Brain microvascular endothelial cell (primary cell): ENCODE measurements at places on chromosomes 12 and 14.
A peak's percentile ranks its signal among the peaks of the same experiment; 100 is the strongest.

DNA sequence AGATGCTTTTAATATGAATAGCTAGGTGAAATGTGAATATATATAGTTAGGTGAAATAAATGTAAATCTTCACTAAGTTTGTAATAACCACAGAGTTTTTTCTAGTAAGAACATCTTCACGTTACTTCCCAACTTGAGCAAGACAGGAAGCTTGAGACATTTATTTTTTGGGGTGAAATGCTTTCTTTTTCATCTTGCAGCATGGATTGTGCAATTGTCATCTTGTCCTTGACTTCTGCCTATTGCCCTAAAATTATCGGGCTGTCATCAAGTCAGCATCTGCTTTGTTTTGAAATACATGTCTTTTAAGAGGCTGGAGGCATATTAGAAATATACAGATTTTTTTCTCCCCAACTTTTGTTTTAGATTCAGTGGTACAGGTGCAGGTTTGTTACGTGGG is 433.9 kb downstream of the PCNX1 start:
- no peak for DNase-seq

- no peak for DNase-seq
Observed at GRCh38 chr14:69506241-69506595, 21.7 kb downstream of the PLEKHD1 start.

DNA sequence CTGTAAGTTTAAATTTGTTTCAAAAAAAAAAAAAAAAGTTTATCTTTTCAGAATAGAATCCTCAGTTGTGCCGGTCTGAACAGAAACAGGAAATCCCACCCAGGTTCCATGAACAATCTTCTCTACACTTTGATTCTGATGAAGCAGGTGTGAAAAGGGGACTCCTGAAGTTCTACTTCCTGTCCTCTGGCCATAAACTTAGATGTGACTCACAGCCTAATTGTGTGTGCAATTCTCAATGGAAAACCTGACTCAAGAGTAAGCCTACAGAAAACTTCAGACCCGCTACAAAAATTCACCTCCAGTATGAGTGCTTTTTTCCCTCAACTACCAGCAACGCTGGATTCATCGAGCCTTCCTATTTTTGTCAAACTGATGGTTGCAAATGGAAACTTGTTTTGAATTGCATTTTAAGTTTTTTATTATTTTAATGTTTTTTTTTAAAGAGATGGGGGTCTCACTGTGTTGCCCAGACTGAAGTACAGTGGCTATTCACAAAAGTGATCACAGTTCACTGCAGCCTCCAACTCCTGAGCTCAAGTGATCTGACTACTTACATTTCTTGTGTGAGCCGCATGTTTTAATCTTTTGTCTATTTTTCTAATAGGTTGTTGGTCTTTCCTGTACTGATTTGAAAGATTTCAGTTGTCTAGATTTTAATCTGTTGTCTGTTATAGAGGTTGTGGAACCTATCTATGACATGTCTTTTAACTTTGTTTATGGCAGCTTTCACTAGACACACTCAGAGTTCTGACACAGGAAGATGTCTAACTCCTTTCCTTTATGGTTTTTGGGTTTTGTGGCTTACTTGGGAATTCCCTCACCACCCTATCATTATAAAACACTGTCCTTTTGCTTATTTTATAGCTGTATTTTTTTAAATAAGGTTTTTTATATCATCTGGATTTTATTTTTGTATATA is 37.6 kb downstream of the ATG14 start:
- DNase-seq, result no peak

- no peak for DNase-seq
Observed at GRCh38 chr12:20487519-20487918, 119.2 kb downstream of the PDE3A start.

GRCh38 chr14:95065411-95065810 is 91.9 kb downstream of the DICER1 start:
- no peak for DNase-seq

- DNase-seq, result no peak
Observed at GRCh38 chr14:29868000-29868399, 59.6 kb downstream of the PRKD1 start.

DNA sequence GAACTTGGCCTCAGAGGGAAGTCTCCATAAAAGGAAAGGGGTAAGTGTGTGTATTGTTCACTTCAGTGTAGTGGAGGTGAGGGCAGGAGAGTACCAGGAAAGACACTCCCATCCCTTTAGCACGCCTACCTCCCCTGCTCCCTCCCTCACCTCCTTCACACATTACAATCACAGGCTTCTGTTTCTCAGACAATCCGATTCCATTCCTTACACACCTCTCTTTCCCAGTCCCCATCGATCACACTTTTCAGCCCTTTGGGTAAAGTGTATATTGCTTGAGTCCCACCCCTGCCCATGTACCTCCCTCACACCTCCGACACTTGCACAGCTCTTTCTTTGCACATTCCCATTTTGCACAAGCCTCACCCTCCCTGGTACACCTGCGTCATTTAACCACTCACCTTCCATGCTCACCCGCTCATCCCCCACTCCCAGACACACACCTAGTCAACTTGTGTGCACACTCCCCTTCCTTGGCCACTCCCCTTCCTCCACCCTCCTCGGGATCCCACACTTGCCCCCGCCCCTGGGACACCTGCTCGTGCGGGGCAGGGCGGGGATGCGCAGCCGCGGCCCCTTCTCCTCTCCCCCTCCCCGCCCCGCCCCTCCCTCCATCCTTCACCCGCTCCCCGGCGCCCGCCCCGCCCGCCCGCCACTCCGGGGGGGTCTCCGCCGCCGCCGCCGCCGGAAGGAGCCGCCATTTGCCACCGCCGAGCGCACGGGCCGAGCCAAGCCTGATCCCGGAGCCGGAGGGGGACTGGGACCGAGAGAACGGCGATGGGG is at the start of gene MARCHF9:
Gene MARCHF9 (plus strand): TSS at position 693 of the 783 bp plus-strand sequence. CDS start 426 bp downstream, outside the sequence.
- no peak for DNase-seq

- DNase-seq, result no peak
Observed at GRCh38 chr12:130609966-130610365, 106.1 kb downstream of the RIMBP2 start.

DNA sequence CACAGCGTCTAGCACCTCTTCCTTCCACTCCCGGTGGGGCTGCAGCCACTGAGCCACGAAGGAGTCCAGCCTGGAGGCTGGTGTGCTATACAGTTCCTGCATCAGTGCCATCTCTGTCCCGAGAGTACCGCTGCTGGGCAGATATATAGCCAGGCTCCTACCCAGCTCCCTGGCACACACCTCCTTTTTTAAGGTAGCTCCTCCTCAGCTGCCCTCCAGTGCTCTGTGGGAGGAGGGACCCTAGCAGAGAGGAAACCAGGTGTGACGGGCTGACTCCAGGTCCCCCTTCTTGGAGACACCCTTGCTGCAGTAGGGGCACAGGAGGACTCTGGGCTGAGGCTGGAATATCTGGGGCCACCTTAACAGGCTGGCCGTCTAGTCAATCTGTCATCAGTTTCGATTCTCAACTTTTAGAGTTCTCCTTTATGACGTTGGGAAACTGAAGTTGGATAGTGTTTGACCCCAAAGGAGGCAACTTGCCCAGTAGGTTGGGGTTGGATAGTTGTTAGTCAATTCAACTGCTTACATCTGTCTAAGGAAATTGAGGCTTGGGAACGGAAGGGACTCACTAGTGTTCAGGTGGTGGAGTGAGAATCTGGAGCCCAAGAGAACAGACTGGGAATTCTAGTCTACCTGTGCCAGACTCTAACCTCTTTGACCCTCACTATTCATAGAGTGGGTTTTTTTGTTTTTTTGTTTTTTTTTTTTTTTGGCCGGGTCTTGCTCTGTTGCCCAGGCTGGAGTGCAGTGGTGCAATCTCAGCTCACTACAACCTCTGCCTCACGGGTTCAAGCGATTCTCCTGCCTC is at the start of gene OASL:
Gene OASL (minus strand): TSS at position 386 of the 808 bp plus-strand sequence. CDS start 275 bp downstream, at position 111.
- no peak for DNase-seq

DNA sequence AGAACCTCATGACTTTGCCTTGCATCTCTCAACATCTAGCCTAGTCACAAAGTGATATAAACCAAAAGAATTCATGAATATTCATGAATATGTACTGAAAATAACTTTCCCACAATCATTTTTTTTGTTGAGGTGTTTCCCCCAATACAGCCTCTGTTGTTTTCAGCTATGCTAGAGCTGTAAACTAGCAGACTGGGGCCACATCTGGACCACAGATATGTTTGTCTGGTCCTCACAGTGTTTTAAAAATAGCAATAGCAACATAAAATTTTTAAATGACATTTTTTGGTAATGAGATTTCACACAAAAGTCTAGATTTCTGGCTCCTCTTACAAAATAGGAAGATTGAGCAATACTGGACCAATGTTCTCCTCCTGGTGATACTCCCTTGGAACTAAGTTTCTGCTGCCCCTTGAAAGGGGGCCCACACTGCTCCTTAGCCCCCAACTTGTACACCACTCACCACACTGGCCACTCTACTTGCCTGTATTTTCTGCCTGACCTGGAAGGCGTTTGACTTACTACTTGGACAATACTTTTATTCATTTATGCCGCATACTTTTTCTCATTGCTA is 81.2 kb downstream of the BMP4 start:
- DNase-seq, result no peak

- no peak for DNase-seq
Observed at GRCh38 chr12:193261-193660, 20.7 kb downstream of the SLC6A12 start.

GRCh38 chr12:72586456-72586855 is 314.3 kb downstream of the TRHDE start:
- DNase-seq, result no peak

DNA sequence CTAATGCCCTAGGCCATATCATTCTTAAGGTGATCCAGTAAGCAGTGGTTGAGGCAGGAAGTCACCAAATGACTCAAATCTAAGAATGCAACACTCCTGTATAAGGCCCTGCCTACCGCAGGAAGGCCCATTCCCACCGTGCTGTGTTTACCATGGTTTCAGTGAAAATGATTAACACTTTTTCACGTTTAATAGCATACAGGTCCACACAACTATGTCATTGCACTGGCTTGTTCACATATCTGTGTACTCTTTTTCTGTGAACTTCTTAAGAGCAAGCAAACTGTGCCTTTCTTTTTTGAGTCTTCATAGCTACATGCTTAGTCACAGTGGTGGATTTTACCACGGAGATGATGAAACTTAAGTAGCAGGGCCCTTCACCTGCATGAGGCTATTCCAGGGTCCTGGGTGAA is 214.9 kb downstream of the CNTN1 start:
- DNase-seq, result peak; percentile 0

DNA sequence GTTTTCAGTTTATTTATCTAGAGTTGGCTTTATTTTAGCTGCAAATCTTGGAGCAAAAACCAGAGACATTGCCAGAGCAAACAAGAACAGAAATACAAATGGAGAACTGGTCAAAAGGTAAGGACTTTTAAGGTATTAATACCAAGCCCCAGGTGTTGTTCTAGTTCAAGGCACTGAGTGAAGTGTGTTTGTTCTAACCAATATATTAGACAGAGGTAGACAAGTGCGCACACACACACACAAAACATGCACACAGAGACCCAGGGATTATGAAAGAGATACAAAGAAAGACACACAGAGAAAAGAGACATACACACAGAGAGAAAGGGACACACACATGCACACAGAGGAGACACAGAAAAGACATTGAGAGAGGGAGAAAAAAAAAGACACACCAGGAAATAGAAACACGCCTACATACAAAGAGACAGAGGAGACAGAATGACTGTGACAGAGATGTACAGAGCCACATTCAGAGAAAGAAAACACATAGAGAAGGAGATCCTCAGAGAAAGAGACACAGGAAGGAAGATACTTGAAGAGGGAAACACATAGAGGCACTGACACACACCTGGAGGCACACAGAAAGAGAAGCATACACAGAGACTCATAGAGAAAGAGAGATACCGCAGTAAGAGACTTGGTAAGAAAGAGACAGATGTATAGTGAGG is 50.2 kb downstream of the MIPOL1 start:
- no peak for DNase-seq

DNA sequence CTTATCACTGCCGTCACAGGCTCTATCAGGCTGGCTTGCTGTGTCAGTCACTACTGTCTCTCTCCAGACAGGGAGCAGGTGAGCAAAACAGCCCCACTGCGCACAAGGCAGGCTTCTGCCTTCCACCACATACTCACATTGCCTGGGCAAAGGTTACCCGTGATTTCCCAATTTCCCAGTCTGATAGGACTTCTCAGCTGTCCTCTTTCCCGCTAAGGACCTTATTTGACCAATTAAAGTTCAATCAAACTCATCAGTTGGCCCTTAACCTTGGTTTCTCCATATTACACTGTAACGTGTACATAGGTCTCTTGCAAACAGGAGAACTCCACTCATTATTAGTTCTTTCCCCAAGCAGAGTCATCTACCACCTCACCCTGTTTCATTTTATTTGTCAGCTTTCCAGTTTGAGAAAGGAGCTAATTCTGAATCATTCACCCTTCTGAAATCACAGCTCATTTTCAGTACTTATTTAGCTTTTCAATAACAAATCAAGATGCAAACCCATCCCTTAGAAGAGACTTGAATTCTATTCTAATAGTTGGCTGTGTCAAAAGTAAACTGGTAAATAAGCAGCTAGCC is 170.8 kb downstream of the ESR2 start:
- DNase-seq, result no peak

DNA sequence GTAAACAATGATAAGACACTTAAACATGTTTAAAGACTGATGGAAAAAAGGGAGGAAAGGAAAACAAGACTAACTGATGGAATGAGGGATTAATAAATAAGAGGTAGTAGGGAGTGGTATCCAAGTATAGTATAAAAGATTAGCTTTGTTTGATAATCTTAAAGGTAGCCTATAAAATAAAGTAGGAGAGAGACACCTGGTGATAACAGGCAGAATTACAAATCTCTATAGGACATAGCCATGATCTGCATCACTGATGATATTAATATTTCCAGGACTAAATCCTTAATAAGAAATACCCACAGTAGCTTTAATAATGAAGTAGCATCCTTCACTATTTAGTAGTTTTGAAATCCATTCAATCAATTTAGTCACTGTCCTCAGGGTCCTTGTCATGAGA is 30.4 kb downstream of the DLGAP5 start:
- no peak for DNase-seq

DNA sequence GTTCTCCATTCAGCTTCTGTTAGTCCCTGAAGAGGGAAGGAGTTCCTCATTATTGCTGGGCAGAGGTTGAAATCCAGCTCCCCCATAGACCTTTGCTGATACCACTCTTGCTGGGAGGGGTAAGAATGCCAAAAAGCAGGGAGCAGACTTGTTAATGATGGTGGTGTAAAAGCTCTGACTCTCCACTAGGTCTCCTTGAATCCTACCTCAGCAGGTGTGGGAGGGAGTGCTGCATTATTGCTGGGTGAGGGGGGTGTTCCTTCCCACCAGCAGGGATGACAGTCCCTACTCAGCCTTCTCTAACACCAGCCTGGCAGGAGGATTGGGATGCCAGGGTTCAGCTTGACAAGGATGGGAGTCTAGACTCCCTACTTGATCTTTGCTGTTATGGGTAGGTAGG is 185.8 kb upstream of the NOS1 start:
- DNase-seq, result no peak

GRCh38 chr12:69949311-69950002 is 124.4 kb downstream of the MYRFL start:
- no peak for DNase-seq

DNA sequence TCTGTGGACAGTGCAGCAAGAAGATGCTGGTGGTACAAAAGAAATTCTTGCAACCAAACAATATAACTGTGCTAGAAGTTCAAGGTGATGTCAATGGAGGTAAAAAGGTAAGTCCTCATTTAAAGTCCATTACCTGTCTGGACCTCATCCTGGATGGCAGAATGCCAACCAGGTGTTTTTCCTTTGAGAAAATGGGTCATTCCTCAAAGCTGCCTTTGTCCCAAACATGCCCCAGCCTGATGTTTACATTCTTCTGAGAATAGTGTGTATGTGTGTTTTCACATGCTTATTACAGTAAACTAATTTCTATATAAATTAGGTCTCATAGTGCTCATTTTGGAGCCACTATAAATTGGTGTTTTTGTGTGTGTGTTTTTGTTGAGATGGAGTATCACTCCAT is 24.9 kb downstream of the ACTR6 start:
- no peak for DNase-seq

- peak; percentile 73 for DNase-seq
Observed at GRCh38 chr12:68746572-68747180, 700 bp downstream of the SLC35E3 start.
